Activated T-helper 9 cell treated with anti-CD3 and anti-CD28 coated beads, Interleukin-2, amount 50 U/mL, for 16 hours (primary cell): ENCODE measurements at places on chromosomes 2 and 18.

DNA sequence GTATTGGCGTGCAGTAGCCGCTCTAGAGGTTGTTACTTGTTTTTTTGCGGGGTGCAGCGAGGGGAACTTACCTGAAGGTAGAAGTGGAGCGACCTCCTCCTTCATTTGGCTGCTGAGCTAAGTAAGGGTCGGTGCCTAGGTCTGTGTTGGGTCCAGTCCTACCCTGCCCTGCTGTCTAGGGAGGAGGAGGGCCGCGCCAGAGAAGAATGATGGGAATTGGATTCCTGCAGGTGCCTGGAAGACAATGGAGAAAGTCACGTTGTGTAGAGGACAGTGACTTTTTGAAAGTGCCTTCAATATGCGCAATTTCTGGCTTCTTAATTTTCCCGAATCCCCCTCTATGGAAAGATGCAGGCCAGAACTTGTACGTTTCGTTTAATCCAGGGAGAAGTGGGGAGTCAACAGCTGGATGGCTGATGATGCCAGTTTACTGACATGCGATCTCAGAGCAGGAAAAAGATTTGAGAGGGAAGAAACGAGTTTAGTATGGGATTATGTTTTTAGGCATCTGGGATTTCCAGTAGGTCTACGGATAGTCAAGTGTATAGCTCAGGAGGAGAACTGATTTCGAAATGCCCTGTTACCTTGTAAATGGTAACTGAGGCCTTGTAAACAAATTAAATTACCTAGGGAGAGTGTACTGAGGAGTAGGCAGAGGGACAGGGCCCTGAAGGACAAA, 653 bp downstream of the MRPS9 start:
- no peak for DNase-seq

GRCh38 chr18:24876266-24876665, 415.8 kb downstream of the HRH4 start:
- DNase-seq, result no peak

GRCh38 chr2:216996279-216996845, 136.5 kb upstream of the TNP1 start:
- no peak for DNase-seq

- DNase-seq, result no peak
These were observed 427.9 kb downstream of the GALR1 start for GRCh38 chr18:77677536-77677935.

DNA sequence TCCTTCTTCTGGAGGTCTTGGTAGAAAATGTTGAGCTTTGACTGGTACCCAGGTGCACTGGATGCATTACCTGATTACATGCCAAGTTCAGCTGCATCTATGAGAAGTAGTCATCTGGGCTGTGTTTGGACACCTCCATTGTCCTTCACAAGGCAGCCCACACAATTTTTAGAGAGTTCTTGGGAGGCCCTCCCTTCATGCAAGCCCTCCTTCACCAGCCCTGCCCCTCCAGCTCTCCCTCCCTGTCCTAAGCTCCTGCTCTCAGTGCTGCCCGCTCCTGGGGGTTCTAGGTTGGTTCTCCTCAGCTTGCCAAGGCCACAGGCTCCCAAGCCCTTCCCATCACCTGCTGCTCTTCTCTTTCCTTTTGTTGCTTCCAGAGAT, 148.7 kb downstream of the DYSF start:
- no peak for DNase-seq

DNA sequence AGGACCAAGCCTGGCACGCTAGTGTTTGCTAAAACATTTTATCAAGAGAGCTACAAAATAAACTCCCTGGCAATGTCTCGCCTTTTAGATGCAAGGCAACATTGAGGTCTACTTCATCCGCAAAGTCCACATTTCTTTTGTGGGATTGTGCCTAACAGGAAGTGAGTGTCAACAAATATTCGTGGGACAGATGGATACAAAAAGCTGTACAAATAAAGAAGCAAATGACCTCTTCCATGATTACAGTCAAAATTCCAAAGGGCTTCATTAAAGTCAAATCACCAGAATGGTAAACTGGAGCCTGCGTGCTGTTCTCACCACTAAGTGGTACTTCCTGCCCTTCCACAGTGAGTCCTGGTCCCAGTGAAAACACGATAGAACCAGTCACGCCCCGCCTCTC, 40.4 kb downstream of the L3MBTL4 start:
- no peak for DNase-seq

DNA sequence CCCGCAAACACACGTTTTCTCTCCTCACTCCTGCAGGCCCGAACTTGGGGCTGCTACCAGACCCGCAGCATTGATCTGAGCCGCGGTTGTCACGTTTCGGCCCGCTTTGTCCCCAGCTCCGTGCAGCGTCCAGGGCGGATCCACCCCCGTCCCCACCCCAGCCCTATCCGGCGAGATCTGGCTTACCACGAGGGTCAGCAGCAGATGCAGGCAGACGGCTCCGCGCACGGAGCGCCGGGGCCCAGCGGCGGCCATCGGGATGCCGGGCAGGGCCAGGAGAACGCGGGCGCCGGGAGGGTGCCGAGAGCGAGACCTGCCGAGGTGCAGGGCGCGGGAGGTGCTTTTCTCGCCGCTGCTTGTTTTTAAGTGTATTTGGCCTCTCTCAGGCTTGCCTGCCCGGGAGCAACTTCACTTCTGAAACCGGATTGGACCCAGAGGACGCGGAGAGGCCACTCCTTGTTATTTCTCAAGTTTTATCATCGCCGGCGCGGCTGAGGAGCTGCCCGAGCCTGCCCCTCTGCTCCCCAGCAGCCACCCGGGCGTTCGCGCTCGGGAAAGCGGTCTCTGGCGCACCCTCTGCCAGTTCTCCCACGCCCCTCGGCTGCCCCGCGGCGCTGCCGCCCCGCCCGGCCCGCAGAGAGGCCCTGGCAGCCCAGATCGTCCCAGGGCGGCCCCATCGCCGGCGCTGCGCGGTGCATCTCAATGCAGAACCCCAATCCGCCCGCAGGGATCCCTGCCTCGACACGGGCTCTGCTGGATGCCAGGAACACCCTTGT, at the start of gene DSC3:
DSC3 (minus strand) TSS at position 337 of the 776 bp plus-strand sequence; CDS start at position 255, 82 bp downstream.
- no peak for DNase-seq

- DNase-seq, result no peak
These were observed 357.1 kb downstream of the CPS1 start for GRCh38 chr2:210913461-210913860.

DNA sequence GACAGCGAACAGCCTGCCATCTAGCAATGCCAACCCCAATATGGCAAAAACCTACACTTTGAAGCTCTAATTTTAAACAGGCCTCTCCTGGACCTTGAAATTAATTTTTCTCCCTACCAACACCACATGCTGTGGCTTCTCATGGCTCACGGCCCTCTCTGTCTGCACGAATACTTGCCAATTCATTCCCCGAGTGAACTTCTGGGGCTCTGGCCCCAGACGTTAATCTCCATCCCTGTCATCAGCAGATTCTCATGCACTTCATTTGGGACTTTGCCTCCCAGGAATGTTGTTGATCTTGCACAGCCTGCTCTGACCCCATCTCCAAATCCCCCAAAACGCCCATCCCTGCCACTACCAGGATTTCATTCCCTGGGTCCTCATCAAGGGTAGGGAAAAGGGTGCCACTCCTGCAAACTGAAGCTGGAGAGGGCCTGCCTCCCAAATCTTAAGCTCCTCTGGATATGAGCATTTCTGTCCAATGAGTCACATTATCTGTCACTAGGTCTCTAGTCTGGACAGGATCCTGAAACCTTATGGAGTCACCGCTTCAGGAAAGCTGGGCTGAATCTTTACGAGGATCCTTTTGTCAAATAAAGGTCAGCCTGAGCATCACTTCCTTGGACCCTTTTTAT, 10.4 kb downstream of the FIGLA start:
- no peak for DNase-seq

DNA sequence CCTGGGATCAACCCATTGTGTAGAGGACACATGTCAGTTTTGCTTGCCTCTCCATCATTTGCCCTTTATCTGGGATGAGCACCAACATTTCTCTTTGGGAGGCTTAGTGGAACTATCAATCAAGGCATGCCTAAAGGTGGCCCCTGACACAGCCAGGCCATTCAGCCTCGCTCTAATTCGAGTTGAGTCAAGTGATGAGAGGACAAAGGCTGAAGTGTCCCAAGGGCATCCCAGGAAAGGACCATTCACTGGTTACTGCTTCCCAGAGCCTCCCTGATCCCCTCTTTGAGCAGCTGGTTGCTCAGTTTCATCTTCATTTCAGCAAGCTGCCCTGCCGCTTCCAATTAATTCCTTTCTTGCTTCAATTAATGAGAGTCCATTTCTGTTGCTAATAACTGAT, 63.5 kb downstream of the DNER start:
- no peak for DNase-seq
